ENCODE measurements at places on chromosomes 5 and 9.

- no peak for DNase-seq
These were observed 655 bp downstream of the TOR4A start for GRCh38 chr9:137278061-137278701.

GRCh38 chr5:6180231-6180872, 198.0 kb downstream of the MED10 start:
- no peak for DNase-seq

GRCh38 chr5:103503066-103503465, 59.5 kb downstream of the NUDT12 start:
- DNase-seq, result no peak

GRCh38 chr5:33726422-33727165, 165.2 kb downstream of the ADAMTS12 start:
- no peak for DNase-seq

- no peak for DNase-seq
These were observed 133.2 kb downstream of the ENTREP1 start for GRCh38 chr9:69458176-69458575.

DNA sequence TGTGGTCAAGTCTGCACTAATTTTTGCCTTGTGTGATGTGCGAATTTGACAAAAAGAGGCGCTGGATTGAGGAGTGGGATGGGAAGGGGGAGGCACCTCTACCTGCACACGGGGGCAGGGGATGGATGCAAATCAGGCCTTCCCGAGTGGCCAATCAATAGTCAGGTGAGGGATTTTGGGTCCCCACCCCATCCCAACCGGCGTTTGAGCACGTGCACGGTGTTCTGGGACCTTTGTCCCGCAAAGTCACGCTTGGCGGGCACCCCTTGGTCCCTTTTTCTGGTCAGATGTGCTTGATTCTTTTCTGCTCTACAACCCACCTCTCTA, 685 bp upstream of the ADAMTS19 start:
- no peak for DNase-seq

GRCh38 chr9:94612071-94612470, 18.4 kb upstream of the FBP2 start:
- no peak for DNase-seq

- no peak for DNase-seq
These were observed 228.0 kb upstream of the KIF2A start for GRCh38 chr5:62077823-62078550.

DNA sequence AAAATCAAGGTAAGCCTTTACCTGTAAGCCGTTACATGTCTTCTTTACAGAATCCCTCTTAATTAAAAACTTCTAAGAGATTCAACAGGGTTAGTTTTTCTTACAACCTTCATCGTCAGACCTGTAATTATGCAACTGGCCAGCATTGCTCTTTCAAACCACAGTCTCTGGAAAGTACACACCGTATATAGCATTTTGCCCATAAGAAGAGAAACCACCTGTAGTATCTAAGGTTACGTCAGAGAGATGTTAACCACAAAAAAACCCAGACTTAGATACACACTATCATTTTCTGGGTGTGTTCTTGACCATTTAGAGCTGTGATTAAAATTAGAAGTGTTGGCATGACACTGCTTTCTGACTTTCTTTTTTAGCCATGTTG, 140.0 kb downstream of the MUSK start:
- DNase-seq, result no peak

- DNase-seq, result no peak
These were observed 586.3 kb downstream of the RAB3C start for GRCh38 chr5:59169081-59169767.

DNA sequence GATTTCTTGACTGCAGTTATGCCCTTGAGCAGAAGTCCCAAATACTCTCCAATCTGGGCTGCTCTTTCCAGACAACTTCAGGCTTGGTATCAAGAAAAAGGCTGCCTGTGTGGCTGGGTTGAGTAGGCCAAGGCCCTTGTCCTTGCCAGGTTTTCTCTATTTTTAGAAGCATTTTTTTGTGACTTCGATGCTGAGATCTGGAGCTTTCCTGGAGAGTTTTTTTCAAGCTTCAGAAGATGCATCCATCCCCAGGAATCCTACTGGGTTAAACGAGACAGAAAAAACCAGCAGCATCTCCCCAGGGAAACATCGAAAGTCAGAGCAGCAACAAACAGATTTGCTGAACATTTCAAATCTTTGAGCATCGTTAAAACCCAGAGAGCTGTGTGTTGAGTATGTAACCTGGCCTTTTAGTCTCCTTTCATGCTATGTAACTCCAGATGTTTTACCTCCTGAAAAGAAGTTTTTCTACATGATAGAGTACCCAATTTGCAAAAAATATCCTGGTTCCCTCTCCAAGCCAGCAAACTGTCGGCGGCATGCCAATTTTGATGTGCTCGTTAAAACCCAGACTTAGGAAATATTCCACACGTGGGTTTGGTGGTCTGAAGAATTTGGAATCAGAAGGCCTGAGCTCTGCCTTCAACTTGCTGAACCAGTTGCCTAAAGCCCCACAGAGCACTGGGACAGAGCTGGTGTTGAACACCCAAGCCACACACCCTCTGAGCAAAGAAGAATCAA, 98.1 kb upstream of the ALDH1B1 start:
- no peak for DNase-seq

GRCh38 chr5:151092762-151093161, 11.9 kb upstream of the TNIP1 start:
- no peak for DNase-seq

GRCh38 chr9:89367281-89367680, 49.0 kb downstream of the SECISBP2 start:
- peak; percentile 59 for DNase-seq

GRCh38 chr9:134189145-134189469, 24.7 kb upstream of the RNU6ATAC start:
- peak; percentile 66 for DNase-seq
